ENCODE measurements at places on chromosomes 3 and 15. TPM values are rescaled to one million over a fixed set of nuclear protein-coding genes. Genes with fewer than 3 reads are reported as not detected.

The ZNF662 gene
- total RNA-seq: not detected

The TLR9 gene
- total RNA-seq: not detected

The ANKRD34C gene
- not detected for total RNA-seq

The GHSR gene
- total RNA-seq: not detected

The TGM5 gene
- not detected for total RNA-seq

DNA sequence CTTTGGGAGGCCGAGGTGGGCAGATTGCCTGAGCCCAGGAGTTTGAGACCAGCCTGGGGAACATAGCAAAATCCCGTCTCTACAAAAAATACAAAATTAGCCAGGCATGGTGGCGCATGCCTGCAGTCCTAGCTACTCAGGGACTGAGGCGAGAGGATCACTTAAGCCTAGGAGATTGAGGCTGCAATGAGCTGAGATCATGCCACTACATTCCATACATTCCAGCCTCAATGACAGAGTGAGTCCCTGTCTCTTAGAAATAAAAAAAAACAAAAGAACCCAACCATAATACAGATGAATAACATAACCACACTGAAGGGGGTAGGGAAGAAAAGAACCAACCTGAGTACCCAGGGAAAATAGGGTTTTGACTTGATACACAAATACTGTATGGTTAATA is 19.7 kb upstream of the CGNL1 start:
- DNase-seq: no peak
- H3K4me3 ChIP-seq: no peak overlapping the region
- H3K36me3 ChIP-seq: no peaks in the 10 kb centered on the region
- H3K27ac ChIP-seq: no peak overlapping the region
- no peaks in the 10 kb centered on the region for H3K27me3 ChIP-seq

- H3K27ac ChIP-seq: no peak overlapping the region
- DNase-seq: no peak
- no peak overlapping the region for H3K4me3 ChIP-seq
- H3K4me1 ChIP-seq: no peaks in the 10 kb centered on the region
Measured at GRCh38 chr15:77393471-77393840, 26.4 kb downstream of the PEAK1 start.

DNA sequence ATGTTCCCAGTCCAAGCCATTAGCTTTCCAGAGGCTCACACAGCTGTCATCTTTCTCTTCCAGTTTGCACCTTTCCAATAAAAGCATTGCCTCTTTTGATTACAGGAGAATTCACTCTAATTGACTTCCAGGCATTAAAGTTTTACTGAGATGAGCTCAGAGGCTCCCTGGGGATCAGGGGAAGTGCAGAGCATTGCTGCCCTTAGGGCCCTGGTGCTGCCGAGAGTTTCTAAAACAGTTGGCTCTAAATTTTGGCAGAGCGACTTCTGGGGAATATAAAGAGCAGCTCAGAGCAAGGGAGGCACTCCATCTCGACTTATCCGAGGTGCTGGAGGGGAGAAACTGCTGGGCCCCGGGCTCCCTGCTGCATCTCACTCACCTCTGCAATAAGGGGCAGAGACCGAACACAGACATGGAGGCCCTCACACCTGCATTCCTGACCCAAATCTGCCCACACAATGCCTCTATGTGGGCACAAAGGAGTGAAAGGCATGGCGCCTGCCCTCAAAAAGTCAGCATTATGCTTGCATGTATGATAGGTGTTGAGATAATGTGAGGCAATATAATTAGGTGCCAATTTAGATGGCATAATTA is 61.7 kb downstream of the SCN11A start:
- H3K4me3 ChIP-seq: no peak overlapping the region
- DNase-seq: no peak
- H3K36me3 ChIP-seq: no peaks in the 10 kb centered on the region
- H3K27ac ChIP-seq: no peak overlapping the region
- H3K4me1 ChIP-seq: no peaks in the 10 kb centered on the region
- H3K27me3 ChIP-seq: peaks cover 3% of the 10 kb centered on the region

DNA sequence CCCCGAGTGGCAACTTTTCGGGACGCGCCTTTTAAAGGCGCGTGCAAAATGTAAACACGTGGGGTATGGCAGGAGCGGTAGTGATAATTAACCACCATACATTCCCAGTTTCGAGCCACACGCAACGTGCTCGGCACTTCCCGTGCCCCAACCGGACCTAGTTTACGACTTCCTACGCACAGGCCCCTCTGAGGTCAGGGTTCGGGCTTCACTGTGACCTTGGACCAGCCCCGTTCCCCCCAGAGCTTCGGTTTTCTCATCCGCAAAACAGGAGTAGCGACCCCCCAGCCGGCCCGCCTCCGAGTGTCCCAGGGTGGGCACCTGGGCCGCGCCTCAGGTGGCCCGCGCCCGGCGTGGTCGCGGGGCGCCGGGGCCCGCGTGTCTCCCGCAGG is 451 bp downstream of the CHCHD4 start:
- H3K4me3 ChIP-seq: peak overlapping the region; percentile 62
- peak overlapping the region; percentile 88 for H3K27ac ChIP-seq
- H3K36me3 ChIP-seq: peaks cover 4% of the 10 kb centered on the region

- no peaks in the 10 kb centered on the region for H3K4me1 ChIP-seq
- no peak for DNase-seq
- H3K27ac ChIP-seq: no peak overlapping the region
- H3K4me3 ChIP-seq: no peak overlapping the region
Measured at GRCh38 chr15:62087671-62088352, 21.0 kb downstream of the C2CD4A start.

GRCh38 chr3:183085634-183086390 is 13.5 kb downstream of the MCCC1 start:
- peaks cover 4% of the 10 kb centered on the region for H3K36me3 ChIP-seq
- DNase-seq: no peak
- no peaks in the 10 kb centered on the region for H3K4me1 ChIP-seq
- H3K27ac ChIP-seq: no peak overlapping the region

DNA sequence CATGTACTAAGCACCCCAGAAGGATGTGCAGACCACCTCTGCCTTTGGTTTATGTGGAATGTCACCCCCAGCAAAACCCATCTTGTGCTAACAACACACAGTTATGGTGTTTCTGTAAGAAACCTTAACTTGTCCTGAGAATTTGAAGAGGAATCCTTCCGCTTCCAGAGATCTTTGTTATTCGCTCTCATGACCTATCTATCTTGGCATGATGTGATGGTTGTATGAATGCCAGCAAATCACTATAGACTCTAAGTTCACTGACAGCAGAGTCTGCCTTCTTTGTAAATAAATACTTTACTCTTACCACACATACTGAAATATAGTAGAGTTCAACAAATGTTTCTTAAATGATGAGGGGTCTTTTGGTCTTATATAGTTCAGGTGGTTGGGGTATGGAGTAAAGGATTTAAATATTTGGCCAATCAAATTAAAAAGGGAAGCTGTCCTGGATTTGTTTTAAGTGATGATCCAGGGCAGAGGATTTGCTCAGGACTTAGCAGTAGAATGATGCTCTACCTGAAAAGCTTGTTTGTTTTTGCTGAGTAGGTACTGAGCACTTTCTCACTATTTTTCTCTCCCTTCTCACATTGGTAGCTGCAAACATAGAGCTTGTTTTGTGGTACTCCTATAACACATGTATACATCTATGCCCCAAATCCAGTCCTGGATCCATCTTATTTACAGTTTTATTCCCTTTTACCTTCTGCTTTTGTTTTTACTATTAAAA is 27.9 kb upstream of the RTP1 start:
- no peak overlapping the region for H3K4me3 ChIP-seq
- DNase-seq: no peak
- no peak overlapping the region for H3K27ac ChIP-seq

DNA sequence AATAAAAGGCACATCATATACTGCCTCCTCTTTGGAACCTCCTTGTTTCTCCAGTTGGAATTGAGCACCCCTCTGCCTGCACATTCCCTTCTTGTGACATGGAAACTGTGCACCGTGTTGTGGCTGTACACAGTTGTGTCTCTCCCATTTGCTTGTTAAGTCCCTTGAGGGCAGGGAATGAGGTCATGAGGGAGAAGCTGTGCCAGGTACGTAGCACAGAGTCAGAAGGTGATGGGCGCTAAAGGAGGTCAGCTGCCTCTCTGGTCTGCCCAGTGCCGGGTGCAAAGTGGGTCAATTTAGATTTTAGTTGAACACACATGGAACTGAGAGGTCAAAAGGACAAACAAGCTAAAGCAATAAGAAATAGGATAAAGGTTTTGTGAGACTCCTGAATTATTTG is 124.4 kb downstream of the FAM43A start:
- no peaks in the 10 kb centered on the region for H3K36me3 ChIP-seq
- no peaks in the 10 kb centered on the region for H3K4me1 ChIP-seq
- no peak overlapping the region for H3K4me3 ChIP-seq
- no peaks in the 10 kb centered on the region for H3K27me3 ChIP-seq
- H3K27ac ChIP-seq: no peak overlapping the region
- no peak for DNase-seq

DNA sequence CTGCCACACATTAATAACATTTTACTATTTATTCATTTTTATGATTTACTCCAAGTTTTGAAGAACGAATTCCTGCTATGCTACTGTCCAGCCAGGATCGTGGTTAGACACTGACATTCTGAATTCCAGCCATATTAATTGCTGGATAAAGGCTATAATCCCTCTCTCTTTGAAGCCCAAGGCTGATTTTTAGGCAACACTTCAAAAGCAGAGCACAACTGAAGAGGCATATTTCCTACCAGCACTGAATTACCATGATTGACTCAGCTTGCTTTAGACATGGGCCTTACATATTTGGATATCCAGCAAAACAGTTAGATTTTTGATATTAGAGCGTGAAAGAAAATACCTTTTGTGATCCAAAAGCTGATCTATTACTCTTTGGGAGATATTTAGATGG is 205.0 kb downstream of the ZIC1 start:
- H3K36me3 ChIP-seq: no peaks in the 10 kb centered on the region
- no peak overlapping the region for H3K27ac ChIP-seq
- no peak for DNase-seq
- H3K4me3 ChIP-seq: no peak overlapping the region
- no peaks in the 10 kb centered on the region for H3K27me3 ChIP-seq

GRCh38 chr15:62482785-62483429 is 317.8 kb upstream of the C2CD4B start:
- H3K27ac ChIP-seq: no peak overlapping the region
- H3K36me3 ChIP-seq: no peaks in the 10 kb centered on the region
- H3K4me1 ChIP-seq: no peaks in the 10 kb centered on the region
- H3K27me3 ChIP-seq: no peaks in the 10 kb centered on the region

GRCh38 chr3:37458162-37459120 is 284.1 kb upstream of the LRRFIP2 start:
- H3K4me1 ChIP-seq: no peaks in the 10 kb centered on the region
- H3K27me3 ChIP-seq: peaks cover 11% of the 10 kb centered on the region
- DNase-seq: no peak
- H3K27ac ChIP-seq: no peak overlapping the region

Data from Panc1 (cell line).